Activated T-cell treated with anti-CD3 and anti-CD28 coated beads for 1 hour (primary cell): ENCODE measurements at places on chromosomes 11 and 22.

DNA sequence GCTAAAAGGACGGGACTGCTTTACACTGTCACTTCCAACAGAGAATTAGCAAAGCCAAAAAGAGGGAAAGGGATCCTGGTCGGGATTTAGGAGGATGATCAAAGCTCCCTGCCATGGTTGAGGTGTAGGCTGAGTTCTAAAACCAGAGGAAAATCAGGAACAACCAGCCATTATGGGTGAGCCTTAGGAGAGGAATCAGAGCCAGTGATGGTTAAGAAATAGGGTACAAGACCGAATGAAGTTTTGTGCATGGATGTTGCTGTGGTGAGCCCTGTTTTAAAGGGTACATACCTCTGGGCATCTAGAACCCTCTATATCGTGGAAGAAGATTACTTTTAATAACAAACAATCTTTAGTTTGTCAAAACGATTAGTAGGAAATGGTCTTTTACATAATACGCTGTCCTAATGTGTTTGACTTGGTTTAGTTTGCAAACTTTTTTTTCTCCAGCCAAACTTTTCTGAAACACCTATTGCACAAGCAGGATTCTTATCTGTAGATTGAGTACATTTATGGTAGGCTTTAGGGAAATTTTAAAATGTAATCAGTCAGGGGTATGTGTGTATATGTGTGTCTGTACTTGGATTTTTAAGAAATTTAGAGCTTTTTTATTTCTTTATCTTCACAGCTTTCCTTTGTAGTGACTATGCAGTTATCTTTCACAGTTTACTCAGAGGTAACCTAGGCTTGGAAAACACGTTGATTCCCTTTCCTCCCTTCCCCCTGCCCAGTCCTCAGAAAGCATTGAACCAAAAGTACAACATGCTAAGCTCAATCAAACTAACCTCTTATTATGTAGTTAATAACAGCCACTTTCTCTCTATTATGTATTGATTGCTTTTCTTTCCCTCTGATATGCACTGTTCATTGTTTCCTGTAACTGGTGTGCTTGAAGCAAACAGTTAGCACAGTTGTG, 26.8 kb downstream of the TRIM44 start:
- DNase-seq, result no peak

DNA sequence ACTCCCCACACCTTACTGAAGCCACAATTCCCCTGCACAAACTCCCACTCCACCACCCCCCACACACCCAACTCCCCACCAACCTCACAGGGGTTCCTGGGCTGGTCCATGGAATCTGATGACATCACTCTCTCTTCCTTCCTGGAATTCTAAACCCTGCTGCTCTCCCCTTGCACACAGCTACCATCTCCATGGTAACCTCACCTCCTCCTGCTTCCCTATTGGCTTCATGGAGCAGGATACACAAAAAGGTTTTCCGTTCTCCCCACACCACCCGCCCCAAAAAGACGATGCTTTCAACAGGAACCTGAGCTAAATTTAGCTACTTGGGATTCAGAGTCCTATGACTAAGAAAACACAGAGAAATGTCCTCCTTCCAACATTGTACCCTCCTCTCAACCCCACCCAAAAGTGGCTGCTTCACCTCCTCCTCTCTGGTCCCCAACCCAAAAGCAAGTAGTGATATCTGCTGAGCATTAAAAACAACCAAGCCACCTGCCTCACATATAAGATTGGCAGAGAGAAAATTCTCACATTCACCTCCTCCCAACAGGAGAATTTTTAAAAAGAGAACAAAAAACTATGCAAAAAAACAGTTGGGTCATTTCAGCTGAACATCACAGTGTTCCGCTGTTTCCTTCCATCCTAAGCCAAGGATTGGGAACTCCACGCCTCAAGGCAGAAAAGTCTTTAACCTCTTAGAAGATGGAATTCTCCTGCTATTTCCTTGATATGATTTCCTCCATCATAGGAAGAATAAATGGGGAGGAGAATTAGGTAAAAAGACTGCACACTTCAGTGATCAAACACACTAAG, 66.9 kb downstream of the RBFOX2 start:
- DNase-seq, result no peak

DNA sequence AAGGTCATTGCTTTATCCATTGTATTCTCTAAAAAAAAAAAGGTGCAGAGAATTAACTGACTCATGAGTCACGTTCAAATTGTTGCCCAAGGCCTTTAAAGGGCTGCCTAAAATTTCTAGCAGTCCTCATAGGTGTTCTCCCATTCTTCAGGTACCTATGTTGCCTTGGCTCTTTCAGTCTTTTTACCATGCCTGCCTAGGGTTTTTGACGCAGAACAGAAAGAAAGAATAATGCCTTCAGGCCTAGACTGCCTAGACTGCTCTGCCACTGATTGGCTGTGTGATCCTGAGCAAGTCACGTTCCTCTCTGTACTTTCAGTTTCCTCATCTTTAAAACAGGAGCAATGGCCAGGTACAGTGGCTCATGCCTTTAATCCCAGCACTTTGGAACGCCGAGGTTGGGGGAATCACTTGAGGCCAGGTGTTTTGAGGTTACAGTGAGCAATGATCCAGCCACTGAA, 21.5 kb downstream of the CTSC start:
- DNase-seq, result no peak

GRCh38 chr11:31844351-31844750, 33.2 kb upstream of the PAX6 start:
- DNase-seq, result no peak

DNA sequence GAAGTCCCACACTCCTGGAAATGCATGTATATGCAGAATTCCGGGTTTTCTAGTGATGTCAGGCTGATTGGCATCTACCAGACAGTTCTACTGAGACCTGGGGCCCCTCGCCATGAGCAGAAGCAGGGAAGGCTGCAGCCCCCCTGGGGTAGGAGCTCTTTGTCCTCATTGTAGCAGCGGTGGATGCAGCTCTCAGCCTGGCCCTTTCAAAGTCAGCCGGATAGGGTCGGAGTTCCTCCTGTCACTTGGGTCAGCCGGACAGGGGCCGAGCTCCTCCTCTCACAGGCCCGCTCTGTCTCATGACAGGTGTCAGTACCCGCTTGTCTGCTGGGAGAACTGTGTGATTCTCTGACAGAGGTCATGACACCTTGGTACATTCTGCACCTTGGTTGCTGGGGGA, 30.0 kb downstream of the MRGPRD start:
- DNase-seq, result no peak

DNA sequence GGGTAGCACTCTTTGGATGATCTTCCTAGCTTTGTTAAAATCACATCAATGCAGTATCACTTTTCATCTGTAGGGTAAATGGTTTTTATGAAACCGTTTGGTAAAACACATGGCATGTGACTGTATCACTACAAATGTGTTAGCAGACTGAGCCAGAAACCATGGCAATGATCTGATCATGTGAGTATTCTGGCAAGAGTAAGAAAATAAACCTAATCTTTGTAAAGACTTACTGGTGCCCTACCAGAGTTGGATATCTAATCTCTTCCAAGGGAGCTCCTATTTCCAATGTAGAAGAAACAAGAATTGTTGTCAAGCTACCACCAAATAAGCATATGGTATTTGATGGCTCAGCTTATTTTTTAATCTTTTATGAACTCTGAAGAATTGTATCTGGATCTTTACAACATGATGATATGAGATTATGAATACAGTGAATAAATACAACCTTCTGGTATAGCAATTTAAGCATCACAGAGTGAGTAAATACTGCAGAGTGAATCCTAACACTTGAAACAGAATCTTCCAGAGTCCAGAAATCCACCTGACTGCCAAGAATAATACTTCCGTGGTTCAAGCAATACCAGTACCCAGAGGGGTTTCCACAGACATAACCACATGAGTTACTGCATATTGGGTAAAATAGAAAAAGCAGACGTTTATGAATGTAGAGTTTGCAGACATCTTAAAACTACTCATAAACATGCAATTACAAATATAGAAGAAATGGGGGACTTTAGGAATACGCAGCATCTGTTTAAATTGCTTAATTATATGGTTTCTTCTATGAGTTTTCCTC, 238.8 kb downstream of the TTC28 start:
- no peak for DNase-seq

DNA sequence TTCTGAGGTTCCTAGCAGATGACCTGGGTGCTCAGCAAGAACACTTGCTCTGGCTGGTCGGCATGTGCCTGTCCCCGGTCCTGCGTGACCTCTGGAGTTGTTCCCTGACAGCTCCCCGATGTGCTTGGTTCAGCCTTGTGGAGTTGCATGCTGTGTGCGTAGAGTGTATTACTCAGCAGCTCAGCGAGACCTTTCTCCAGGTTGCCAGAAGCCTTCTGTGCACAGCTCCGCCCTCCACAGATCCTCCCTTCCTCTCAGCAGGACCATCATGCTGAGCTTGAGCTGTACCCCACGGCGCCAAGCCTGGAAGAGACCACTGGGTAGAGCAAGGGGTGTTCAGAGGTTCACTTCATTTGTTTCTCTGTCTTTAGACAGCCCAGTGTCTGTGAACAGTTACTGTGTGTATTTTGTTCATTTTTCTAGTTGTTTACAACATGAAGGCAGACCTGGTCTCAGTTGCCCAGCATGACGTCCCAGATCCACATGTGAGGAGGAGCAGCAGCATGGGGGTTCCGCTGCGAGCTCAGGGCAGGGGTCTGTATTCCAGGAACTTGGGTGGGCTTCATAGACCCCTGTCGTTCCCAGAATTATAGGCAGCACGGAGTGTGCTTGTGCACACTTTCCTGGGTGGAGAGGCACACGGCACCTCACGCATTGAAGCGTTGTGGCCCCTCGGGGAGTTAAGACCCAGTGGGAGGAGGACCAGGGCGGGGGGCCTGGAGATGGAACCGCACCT, 148.6 kb downstream of the IGLL1 start:
- no peak for DNase-seq

- no peak for DNase-seq
Observed at GRCh38 chr11:123357353-123357989, 72.6 kb upstream of the GRAMD1B start.

DNA sequence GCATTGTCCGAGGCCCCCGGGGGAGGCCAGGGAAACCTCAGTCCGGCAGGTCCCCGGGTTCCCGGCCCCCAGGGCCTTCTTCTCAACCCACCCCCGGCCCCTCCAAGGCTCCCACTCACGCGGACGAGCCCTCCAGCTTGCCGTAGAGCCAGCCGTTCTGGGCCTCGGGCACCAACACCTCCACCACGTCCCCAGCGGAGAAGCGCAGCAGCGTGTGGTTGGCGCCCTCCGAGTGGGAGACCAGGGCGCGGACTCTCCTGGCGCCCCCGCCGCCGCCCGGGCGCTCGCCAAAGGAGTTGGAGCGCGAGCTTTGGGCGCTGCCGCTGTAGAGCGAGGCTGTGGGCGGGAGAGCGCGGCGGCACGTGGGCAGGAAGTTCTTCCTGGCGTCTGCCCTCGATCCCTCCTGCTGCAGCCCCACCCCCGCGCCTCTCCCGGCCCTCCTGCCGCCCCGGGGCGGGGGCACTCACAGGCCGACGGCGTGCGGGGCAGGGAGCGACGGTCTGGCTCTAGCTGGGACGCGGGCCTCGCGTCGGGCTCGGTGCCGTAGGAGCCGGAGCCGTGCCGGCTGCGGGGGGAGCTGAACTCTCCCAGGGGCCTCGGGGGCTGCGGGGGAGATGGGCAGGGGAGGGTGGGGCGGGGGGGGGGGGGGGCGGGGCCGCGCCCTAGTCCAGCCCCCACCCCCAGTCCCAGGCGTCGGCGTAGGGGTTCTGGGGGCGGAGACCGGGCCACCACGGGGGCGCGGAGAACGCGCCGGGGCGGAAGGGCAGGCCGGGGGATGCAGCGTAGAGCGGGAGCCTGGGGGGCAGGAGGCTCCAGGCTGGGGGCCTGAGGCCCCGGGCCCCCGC, 4.9 kb upstream of the SLC16A8 start:
- DNase-seq, result no peak

DNA sequence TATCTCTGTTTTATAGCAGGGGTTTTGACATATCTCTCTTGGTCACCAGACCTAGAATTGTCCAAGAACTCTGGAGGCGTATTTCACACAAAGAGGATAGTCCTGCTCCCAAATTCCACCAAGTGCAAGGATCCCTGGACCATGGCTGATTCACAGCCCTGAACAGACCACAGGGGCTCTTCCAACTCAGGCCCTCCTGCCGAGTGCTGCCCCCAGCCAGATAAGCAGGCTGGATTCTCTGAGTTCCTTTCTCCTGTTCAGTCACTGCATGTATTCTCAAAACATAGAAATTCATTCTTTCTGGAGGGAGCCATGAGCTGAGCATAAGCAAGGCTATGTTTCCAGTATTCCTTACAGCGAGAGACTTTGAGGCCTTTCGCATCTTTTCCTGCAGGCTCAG, 13.4 kb upstream of the PLEKHB1 start:
- no peak for DNase-seq

DNA sequence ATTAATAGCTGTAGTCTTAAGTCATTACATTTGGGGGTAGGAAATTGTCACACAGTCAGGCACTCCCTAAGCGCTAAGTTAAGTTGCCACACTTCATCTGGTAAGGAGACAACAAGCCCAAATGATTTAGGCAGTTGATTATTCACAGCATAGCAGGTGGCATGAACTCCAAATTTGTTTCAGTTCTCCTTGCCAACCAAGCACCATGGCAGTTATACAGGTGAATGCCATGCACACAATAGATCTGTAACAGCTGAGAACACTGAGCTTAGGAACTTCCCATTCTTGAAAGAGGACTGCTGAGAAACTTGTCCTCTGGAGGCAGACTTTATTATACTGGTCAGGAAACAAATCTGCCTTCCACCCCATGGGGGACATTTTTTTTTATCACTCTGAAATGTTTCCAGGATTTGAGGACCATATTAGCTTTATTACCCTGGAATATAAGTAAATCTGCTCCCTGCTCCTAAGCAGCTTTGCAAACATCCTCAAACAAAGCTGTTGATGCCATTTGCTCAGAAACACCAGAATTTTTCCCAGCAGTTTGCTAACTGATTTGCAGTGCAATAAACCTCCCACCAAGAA, 5.1 kb upstream of the INTS4 start:
- no peak for DNase-seq

DNA sequence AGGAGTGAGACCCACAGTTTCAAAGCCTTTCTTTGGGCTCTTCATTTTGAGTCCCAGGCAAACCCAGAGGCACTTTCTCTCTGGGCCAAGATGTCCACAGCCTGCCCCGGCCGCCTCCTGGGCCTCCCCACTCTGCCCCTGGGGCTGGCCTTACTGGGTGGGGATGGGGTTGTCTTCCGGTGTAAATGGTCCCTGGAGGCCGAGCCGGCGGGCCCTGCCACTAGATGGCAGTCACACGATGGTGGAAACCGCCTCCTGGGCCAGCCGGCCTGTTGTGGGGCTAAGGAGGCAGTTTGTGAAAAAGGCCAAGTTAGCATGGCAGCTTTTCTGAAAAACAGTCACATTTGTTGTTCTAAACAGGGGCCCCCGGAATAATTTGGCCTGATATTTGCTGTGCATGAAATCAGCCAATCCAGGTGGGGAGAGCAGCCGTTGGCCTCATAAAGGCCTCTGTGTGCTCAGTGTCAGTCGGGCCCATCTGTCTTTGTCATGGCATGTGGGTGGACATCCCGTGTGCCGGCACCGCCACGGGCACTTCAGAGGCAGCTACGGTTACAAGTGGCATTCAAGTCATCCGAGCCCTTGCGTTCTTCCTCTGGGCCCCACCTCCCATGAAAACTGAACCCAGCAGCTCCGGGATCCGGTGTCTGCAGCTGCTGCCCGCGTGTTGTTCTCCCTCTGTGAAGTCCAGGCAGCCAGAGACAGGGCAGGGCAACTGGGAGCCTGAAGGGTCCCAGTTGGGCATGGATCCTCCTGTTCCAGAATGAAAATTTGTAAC, 6.5 kb downstream of the MRPL23 start:
- DNase-seq, result no peak
